SK-N-DZ (cell line): ENCODE measurements at places on chromosomes 3 and 15.

DNA sequence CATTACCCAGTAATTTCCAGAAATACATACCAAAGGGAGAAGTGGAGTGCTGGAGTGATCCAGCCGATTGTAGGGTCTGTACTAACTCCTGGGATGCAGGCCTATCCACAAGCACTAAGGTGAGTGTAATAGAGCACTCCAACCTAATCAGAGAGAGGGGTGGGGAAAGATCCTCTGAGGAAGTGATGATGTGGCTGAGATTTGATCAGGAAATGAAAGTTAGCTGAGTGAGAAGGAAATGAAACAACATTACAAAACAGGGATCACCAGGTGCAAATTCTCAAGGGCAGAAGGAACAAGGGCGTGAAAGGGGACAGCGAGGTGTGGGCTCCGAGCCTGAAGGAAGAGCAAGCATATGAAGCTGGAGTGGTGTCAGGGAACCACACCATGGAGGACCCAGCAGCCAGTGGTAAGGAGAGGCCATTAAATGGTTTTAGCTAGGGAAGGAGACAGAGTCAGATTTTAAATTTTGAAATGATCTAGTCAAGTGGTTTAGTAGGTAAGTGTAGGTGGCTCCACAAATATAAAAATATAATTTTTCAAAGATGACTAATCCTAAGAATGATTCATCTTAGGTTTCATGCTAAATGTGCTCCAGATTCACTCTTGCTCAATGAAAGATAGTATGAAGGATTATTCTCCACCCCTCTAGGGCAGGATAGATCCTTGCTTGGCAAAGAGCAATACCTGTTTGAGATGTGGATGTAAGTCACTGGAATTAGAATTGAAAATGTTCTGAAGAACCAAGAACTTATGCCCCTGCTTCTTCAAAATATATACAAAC, 348.7 kb downstream of the TBL1XR1 start:
- no peak for DNase-seq

DNA sequence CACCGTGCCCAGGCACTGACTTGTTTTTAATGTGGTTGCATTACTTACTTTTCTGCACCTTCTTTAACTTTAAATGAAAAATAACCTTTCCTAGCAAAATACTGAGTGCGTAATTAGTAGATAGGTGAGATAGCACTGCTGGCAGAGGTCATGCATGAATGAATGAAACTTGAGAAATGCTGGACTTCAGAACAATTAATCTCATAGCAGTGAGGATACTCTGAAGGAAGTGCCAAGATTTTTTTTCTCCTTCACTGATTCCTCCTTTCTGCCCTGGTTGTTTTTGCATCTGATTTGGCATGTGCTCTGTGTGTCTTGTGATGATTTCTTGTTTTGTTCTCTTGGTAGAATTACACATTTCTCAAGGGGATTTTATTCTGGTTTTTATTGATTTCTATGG, 378.9 kb downstream of the PTPRG start:
- DNase-seq = no peak

- DNase-seq = no peak
Measured at GRCh38 chr3:197028728-197029510, 698 bp downstream of the MELTF start.

GRCh38 chr3:20352546-20353179, 166.7 kb upstream of the SGO1 start:
- DNase-seq = no peak

- no peak for DNase-seq
Measured at GRCh38 chr15:85028416-85028815, 46.8 kb downstream of the PDE8A start.

- no peak for DNase-seq
Measured at GRCh38 chr3:127167315-127168043, 25.5 kb upstream of the PRR23E start.

DNA sequence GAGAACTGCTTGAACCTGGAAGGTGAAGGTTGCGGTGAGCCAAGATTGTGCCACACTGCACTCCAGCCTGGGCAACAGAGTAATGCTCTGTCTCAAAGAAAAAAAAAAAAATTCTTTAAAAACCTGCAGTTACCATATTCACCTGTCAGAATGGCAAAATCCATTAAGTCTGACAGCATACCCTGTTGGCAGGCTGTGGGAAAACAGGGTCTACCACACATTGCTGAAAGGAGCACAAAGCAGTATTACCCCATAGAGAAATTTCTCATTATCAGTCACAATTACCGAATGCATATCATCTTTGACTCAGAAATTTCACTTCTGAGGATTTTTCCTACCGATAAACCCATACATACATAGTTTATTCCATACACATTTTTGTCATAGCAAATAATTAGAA, 264.1 kb upstream of the SLCO3A1 start:
- DNase-seq = no peak

DNA sequence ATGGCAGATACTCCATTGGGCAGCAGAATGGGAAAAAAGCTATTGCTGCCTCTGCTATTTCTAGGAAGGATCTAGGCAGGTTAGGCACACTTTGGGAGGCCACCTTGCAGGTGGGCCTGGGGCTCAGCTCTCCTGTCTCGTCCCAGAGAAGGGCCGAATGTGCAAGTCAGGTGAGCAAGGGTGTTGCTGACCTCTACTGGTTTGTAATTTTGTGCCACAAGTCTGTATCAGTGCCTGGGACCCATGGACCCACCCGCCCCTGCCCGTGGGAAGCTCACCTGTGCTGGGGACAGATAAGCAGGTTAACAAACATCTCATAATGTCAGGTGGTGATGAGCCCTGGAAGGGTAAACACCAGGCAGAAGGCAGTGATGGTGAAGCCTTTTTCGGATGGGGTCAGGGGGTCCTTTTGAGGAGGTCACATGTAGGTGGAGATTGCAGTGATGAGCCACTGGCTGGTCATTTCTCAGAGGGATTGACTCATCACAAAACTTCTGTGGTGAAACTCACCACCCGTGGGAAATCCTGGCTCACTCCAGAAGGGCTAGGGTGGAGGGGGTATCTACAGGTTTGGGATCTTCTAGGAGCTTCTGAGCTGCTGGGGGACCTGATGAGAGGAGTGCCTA, 161.3 kb downstream of the KLF13 start:
- no peak for DNase-seq

- no peak for DNase-seq
Measured at GRCh38 chr15:78417754-78418630, 20.0 kb upstream of the IREB2 start.

DNA sequence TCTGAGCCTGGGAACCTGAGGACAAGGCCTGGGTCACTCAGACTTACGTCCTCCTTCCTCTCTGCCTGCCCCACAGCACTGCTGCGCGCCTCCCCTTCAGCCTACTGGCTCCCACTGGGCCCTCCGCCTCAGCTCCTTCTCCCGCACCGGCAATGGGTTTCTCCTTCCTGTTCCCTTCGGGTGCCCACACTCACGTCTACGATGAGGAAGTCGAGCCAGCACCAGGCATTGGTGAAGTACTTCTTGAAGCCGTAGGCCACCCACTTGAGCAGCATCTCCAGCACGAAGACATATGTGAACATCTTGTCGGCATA, 70.0 kb downstream of the EXOG start:
- no peak for DNase-seq

DNA sequence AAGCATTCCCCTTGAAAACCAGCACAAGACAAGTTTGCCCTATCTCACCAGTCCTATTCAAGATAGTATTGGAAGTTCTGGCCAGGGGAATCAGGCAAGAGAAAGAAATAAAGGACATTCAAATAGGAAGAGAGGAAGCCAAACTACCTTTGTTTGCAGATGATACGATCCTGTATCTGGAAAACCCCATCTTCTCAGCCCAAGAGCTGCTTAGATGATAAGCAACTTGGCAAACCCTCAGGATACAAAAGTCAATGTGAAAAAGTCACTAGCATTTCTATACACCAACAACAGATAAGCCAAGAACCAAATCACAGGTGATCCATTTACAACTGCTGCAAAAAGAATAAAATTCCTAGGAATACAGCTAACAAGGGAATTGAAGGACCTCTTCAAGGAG, 403.7 kb upstream of the AZI2 start:
- DNase-seq = no peak

DNA sequence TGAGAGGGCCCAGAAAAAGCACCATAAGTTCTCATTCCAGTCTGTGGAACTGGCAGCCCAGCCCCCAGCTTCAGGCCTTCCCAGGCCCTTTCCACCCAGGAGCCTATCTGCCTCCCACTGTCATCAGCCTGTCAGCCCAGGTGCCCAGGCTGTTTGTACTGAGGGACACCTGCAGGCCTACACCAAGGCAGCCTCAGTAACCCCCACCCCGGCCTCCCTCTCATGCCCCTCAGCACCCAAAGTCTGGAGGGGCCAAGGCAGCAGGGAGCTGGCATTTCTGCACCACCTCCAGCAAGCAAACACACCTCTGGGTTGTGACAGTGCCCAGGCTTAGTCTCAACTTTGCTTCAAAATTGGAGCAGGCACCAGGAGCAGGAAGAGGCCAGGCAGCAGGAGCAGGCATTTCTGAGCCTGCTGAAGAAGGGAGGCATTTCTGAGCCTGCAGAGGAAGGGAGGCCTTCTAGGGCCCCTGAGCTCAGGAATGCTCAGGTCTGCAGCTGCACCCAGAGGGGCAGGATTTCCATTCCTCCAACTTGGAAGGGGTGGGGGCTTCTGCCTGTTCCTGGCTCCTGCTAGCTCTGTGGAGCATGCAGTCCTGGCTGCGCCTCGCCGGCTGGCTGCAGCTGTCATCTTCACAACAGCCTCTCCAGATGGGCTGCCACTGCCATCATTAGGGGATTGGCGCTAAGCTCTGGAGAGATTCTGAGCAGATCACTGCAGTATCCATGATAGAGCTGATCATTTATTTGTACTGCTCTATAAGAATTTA, 396.1 kb downstream of the UNC13C start:
- no peak for DNase-seq

- peak; percentile 85 for DNase-seq
Measured at GRCh38 chr15:89416339-89417183, 79.8 kb downstream of the RHCG start.

- no peak for DNase-seq
Measured at GRCh38 chr3:101862416-101863165, 13.3 kb downstream of the NFKBIZ start.

DNA sequence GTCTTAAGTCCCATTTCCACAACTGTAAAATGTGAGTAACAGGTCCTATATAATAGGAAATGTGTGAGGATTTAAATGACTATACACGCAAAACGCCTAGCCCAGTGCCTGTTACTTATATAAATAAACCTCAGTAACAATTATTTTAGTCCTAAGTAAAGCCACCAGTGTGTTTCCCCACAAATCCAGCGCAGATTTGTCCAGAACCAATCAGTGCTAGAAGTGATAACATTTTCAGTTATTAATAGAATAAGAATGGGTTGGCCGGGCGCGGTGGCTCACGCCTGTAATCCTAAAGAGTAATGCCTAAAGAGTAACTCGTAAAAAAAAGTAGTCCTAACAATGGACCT, 561 bp downstream of the RPAP1 start:
- no peak for DNase-seq

DNA sequence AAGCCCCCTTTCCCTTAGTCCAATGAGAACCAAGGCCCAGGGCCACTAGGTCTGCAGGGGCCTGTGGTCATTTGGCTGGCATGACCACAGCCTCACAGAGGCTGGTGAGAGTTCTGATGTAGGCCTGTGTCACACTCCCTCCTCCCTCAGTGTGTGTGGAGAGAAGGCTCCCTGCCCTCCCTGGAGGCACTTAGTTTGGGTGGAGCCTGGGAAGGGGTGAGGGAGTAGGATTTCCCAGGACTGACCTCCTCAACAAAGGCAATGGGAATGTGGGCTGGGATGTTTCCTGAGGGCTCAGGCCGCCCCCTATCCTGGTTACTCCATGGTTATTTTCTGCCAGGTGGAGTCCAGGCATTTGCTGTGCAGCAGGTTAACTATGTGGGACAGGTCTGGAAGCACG, 7.6 kb downstream of the TEX264 start:
- DNase-seq = no peak

- no peak for DNase-seq
Measured at GRCh38 chr3:186785495-186786018, 2.2 kb downstream of the EIF4A2 start.

DNA sequence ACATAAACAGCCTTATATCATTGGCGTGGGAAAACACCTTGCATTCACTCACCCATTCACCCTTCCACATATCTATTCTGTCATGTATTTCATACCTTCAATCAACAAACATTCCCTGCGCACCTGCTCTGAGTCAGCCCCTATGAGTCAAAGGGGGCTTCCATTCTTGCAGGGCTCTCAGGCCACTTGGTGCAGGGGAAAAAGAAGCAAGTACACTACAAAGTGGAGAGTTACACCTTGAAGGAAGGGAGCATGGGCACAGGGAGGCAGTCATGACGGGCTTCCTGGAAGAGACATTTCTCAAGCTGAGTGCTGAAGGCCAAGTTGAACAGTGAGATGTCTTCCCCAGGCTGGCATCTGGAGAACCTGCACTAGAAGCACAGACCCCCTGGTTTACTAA, 4.6 kb upstream of the AMOTL2 start:
- DNase-seq = no peak

DNA sequence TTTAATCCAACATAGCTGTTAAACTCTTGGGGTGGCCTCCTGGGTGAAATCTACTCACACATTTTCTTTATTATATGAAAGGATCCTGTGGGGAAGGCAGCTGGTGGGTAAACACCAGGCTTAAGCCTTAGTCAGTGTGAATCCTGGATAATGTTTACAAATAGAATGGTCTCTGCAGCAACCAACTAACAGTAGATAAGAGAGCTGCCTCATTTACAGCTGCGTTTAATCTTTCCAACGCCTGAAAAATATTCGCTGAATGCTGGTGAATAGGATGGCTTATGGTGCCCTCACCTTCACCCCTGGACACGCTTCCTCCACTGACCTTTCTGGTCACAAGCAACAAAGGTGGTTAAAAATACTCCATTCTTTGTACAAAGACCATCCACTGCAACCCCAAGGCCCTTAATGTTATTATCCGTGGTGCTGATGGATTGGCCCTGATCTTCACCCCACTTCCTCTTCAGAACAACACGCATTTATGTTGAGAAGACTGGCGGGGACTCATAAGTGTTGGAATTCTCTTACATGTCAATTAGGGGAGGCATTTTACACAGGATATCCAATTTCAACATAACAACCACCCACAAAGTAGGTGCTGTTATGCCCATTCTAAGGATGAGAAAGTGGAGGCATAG, 120.0 kb upstream of the FRMD4B start:
- DNase-seq = no peak

GRCh38 chr3:170584585-170585007, 1.3 kb downstream of the SLC7A14 start:
- peak; percentile 70 for DNase-seq

GRCh38 chr15:41417418-41418195, 712 bp downstream of the RTF1 start:
- DNase-seq = no peak

- no peak for DNase-seq
Measured at GRCh38 chr3:122322095-122323075, 2.7 kb upstream of the CSTA start.

DNA sequence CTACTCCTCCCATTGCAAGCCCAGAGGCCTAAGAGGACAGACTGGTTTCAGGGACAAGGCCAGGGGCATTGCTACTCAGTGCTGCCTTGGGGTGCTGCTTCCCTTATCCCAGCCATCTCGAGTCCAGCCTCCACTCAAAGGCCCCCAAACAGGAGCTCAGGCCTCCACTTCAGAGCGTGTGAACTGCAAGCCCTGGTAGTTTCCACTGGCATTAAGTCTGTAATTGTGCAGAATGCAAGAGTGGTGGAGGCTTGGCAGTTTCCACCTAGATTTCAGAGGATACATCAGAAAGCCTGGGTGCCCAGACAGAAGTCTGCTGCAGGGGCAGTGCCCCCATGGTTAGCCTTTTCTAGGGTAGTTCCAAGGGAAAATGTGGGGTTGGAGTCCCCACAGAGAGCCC, 192.8 kb upstream of the ST8SIA2 start:
- no peak for DNase-seq
